ENCODE measurements at places on chromosomes 7 and 10.

DNA sequence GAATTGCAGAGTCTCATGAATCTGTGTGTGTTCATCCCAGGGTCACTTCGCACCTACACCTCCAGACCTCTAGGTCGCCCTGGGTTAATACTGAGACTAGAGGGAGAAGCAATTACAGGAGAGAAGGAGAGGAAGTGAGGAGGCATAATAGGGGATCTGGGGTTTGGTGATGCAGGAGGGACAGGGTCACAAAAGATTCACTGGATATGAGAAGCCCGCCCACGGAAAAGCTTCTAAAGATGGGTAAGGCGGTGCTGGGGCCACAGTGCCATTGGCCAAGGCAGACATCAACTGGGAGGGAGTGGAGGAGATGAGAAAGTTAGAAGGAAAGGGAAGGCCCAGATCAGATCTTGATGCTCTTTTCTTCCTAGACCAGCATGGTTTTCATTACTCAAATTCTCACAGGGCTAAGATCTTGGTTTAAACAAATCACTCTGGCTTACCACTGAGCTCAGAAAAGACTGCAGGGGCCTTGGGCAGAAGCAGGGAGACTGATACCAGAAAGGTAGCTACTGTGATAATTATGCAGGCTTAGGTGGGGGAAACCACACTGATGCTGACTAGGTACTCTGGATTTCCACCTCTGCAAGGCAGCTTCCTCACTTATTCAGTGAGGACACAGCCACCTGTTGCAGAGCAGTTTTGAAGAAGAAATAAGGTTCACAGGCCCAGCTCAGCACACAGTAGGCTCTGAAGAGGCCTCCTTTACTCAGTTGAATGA lies 17.4 kb upstream of the ZNF273 start:
- no peak for DNase-seq

DNA sequence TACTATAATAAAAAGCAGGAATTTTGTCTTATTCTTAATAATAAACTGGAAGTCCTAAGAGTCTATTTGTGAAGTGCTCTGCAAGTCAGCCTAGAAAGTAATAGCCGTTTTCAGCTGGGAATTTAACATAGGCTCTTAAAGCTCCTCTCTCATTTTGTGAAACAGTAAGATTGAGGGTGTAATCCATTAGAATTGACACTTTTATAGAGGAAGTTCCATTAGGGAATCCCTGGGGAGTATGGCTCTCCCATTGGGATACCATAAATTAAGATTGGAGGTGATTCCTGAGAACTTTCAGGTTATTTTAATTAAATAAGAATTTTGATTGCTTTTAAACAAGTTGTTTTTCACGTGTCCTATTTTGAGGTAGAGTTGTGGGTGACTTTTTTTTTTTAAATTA lies 68.0 kb downstream of the EXOC4 start:
- DNase-seq = no peak

DNA sequence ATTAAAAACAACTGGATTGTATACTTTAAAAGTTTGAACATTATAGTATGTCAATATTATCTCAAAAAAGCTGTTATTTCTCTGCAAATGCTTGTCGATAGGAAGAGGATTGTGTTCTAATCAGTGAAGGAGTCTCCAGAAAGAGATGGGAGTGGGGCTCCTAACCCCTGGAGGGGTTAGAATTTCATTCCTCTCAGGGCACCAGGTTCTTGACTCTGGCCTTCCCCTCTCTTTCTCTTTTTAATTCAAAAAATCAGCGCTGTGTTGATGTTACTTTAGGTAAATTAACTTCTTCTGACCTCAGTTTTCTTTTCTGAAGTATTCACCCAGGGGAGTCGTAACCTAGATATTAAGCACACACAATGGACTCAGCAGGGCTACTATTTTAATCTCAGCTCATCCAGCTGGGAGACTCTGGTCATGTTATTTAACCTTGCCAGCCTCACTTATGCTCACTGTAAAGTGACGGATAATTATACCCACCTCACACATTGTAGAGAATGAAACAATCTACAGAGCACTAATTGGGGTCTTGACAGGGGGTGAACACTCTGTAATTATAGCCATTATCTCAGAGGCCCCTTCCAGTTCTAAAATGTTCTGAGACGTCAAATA lies 59.4 kb downstream of the GCC1 start:
- DNase-seq = no peak

DNA sequence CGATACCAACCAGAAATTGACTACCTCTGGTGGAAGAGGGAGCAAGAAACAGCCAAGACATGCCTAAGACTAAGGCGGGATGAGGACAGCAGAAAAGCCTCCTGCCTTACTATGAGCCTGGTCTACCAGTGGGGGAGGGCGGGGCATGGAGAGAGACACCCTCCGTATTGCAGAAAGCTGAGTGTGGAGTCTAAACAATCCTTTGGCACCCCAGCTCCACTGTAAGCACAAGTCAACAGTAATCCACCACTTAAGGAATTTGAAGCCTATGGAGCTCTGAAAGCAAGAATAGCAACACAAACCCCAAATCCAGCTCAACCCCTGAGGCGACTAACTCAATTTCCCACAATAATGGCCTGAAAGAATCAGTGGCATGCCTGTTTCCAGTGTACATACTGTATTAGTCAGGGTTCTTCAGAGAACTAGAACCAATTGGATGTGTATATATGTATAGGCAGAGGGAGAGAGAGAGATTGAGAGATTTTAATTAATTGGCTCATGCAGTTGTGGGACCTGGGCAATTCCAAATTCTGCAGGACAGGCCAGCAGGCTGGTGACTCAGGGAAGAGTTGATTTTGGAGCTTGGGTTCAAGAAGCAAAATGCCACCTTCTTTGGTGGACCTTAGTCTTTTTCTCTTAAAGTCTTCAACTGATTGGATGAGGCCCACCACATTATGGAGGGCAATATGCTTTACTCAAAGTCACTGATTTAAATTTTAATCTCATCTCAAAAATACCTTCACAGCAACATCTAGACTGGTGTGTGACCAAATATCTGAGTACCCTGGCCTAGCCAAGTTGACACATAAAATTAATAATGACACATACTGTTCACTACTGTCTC lies 13.5 kb downstream of the PPIF start:
- no peak for DNase-seq

- no peak for DNase-seq
Measured at GRCh38 chr7:39557222-39557621, 9.0 kb upstream of the YAE1 start.

- no peak for DNase-seq
Measured at GRCh38 chr10:132616996-132617736, 79.6 kb downstream of the INPP5A start.

DNA sequence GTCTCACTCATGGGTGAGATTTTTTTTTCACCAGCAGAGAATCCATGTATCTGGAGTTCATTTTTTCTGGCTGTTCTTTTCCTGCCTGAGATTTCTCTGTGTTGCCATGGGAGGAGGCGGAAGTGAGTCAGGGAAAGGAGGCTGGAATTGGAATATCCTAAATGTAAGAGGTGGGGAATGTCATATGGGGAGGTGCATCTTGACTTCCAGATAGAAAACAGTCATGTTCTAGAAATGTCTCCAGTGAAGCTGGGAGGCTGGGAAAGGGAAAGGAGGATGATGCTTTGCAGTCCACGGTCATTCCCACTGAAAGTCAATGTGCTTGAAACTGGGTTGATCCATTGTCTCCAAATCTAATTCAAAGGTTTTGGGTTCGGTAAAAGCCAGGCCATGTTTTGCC lies 39.7 kb upstream of the HPS1 start:
- no peak for DNase-seq

GRCh38 chr7:17046666-17047065 lies 164.9 kb upstream of the AGR3 start:
- DNase-seq = no peak

- no peak for DNase-seq
Measured at GRCh38 chr10:123883673-123884320, 7.8 kb downstream of the CPXM2 start.

- no peak for DNase-seq
Measured at GRCh38 chr10:71220689-71221540, 8.5 kb downstream of the UNC5B start.
